Activated CD4-positive, alpha-beta T cell treated with anti-CD3 and anti-CD28 coated beads for 1 hour (primary cell): ENCODE measurements at places on chromosomes 2 and 18.

- no peak for DNase-seq
These were observed 23.1 kb downstream of the ICOS start for GRCh38 chr2:203959672-203960071.

DNA sequence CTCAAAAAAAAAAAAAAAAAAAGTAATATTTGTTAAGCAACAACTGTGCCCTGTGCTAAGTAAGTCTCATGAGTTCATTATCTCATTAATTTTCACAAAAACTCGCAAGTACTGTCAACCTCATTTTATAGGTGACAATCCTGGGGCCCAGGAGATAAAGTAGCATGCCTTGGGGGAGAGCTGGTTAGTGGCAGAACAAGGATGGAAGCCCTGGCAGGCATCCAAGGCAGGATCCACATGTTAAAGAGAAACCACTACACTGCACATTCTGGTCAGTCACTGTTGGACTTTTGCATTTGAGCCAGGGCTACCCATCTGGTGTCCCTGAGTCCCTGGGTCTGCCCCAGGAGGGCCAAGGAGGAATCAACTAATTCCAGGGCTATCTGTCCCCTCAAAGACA is 54.6 kb downstream of the ZFP36L2 start:
- no peak for DNase-seq

DNA sequence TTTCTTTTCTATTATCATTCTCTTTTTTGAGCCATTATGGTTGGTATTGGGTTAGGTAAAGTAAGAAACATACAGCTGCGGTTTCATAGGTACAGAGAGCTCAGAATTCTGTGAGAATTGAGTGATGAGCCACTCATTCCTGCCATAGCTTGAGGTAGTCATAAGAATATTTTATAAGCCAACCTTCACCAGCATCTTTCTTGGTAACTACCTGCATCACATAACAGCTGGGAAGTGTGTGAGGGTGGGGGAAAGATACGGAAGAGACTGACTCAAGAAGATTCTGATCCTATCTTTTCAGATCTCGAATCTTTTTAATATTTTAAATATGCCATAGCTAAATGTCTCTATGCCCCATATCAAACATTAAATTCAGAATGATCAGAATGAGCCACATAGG is 313.8 kb upstream of the DDX18 start:
- DNase-seq, result no peak

- DNase-seq, result no peak
These were observed 54.9 kb downstream of the FHOD3 start for GRCh38 chr18:36352384-36352783.
